Stimulated activated CD4-positive, alpha-beta T cell treated with anti-CD3 and anti-CD28 coated beads, Interleukin-4, amount 100 ng/mL, for 48 hours (primary cell): ENCODE measurements at places on chromosomes 7 and 10.

DNA sequence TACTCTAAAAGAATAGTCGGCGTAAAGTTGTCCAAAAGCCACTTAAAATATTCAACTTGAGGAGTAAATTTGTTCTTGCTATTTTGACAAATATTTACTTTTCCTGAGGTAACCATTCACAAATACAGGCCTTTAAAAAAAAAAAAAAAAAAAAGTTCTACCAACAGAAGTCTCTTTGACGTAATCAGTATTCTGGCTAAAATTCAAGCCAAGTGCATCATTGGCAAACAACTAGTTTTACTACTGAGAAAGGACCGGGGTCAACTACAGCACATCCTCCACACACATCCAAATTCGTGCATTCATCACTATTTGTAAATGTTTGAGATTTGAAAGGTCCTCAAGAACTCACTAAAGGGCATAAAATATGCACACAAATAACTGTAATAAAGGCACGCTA, 2.0 kb downstream of the OAT start:
- DNase-seq: no peak

GRCh38 chr10:77080361-77081027, 557.1 kb downstream of the KCNMA1 start:
- DNase-seq: no peak

DNA sequence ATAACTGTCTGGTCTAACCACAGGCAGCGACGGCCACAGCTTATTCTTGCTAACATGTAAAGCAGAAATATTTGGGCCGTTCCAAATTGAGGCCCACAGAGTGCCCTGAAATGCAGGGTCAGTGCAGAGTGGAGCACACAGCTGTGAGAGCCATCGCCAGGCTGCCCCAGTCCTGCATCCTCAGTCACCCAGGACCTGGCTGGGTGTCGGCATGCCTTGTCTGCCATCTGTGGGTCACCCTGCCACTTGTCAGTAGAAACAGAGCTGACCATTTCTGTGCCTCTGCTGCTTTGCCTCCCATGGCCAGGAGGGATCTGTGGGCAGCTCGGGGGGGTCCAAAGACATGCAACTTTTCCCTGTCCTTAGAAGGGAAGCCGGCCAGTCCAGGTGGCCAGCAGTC, 57.3 kb upstream of the BTBD16 start:
- no peak for DNase-seq

- no peak for DNase-seq
These were observed 533.7 kb upstream of the IGFBP3 start for GRCh38 chr7:46454816-46455215.

DNA sequence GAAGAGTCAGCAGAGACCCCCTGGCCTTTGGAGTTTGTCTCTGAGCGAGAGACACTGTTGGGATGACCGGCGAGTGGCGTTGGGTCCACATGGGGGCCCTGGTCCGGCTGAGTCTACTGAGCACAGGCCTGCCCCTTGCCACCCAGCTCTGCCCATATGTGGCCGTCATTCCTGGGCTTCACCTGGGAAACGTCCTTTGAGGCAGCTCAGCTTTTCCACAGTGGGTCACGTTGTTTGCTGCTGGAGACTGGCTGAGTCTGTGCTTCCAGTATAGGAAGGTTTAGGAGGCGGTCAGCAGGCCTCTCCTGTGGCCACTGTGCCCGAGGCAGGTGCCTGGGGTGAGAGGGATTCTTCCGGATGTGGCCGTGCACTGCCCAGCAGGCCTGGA, 17.1 kb downstream of the ADAM8 start:
- no peak for DNase-seq

GRCh38 chr7:55569797-55570196, 2.5 kb downstream of the VOPP1 start:
- DNase-seq: peak; percentile 46

DNA sequence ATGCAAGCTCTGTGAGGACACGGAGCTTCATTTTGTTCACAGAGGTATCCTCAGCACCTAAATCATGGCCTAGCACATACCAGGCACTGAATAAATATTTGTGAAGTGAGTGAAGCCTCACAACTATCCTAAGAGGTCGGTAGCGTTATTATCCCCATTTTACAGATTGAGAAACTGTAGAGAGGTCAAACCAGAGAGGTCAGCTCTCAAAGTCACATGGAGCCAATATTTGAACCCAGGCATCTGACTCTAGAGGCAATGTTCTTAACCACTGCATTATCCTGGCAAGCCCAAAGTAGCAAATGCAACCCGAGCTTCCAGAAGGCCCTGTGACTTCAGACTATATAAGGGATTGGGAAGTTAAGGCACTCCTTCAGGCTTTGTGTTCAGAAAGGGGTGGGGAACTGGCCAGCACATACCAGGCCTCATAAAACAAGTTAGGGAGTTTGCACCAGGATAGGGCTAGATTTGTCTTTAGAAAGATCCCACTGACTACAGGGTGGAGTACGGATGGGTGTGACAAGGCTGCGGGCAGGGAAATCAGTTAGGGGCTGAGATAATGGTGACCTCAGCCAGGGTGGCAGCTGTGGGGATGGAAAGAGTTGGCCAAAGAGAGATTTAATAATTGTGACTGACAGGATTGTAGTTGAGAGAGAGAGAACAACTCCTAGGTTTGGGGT, 101.4 kb downstream of the TBXAS1 start:
- DNase-seq: no peak

- no peak for DNase-seq
These were observed 5.5 kb downstream of the HKDC1 start for GRCh38 chr10:69225681-69226080.
